ENCODE measurements at places on chromosomes 1 and 21. TPM values are rescaled to one million over a fixed set of nuclear protein-coding genes. Genes with fewer than 3 reads are reported as not detected.

DNA sequence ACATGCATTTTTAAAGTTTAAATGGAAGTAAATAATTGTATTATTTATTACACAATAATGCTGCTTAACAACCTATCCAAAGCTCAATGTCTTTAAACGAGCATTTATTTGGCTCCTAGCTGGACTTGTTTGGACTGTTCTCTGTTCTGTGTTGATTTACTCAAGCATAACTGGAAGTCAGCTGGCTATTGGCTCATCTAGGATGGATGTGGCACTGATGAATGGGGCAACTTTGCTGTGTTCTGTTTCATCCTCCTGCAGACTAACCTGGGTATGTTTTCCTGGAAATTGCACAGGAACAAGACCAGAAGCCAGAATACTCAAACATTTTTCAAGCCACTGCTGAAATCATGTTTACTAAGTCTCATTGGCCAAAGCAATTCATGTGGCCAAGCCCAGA, 70.8 kb upstream of the HSD17B7 start:
- no peak for DNase-seq

- no peak for DNase-seq
These were observed 21.5 kb upstream of the COG2 start for GRCh38 chr1:230620649-230621323.

DNA sequence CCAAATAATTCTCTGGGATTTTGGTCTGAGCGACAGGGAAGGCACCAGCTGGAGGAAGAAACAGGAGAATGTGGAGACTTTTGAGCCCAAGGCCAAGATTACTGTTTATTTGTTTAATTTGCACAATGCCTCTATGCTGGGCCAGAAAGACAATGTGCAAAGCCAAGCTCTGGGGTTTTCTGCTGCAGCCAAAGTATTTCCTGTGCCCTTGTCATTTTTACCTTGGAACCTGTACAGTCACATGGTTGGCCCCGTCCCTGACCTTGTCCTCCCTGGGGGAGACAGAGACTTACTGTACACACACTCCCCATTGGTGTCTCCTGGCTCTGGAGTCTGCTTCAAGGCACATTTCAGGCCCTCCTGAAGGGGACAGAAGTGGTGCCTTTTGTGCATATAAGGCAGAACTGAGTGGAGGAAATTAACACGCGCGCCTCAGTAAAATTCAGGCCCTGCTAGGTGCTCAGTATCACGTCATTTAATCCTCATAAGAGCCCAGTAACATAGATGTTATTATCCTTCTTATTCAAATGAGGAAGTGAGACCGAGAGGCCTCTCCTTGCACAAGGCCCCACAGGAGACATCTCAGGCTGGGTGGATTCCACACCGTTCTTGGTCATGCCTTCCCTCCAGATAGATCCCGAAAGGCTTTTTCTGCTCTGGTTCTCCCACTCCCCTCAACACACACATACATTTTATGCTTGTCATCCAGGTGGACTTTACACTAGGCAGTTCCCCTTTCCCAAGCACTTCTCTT, 21.1 kb downstream of the C1orf115 start:
- no peak for DNase-seq

Gene LCE2B
- not detected for total RNA-seq

Gene CDC14A
- total RNA-seq: 8.6 TPM

GRCh38 chr1:40926441-40926840, 53.1 kb upstream of the CTPS1 start:
- no peak for DNase-seq

DNA sequence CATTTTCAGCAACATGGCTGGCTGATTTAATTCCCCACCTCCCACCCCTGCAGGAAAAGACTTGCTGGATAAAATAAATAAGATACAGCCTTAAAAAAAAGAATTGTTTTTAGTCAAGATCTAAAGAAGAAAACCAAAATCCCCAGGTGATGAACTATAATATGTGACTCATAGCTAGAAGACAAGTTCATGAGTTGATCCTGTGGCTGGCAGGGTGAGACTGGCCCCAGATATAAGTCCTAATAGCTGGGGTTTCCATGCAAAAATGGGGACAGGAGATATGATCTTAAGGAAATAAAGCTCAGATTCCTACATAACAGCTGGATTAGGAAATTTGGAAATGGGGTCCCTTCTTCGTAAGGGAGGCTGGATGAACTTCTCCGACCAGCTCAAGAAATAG, 21.9 kb upstream of the RGSL1 start:
- no peak for DNase-seq

Gene RUNX1
- 11.6 TPM for total RNA-seq

Gene KRTAP21-2
- not detected for total RNA-seq

Gene CDK18
- 9.7 TPM for total RNA-seq

Gene CAMK1G
- 0.12 TPM for total RNA-seq

- no peak for DNase-seq
These were observed 35.5 kb downstream of the RHOU start for GRCh38 chr1:228770779-228771223.

DNA sequence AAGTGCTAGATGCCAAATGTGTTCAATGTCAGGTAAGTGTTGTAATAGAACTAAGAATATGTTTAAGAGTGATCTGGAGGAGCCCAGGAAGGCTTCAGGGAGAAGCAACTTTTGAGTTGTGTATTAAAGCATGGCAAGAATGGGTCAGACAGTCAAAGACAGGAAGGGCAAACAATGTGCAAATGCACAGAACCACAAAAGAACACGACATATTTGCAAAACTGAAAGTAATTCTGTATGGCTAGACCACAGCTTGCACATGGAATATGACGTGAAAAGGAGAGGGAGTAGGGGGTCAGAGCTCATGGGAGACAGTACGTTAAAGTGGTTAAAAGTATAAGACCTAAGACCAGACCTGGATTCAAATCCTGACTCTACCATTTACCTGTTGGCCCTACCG, 7.1 kb upstream of the SORT1 start:
- DNase-seq: no peak

- no peak for DNase-seq
These were observed 415.2 kb upstream of the KAZN start for GRCh38 chr1:14183329-14183728.

- no peak for DNase-seq
These were observed 77.9 kb upstream of the DPT start for GRCh38 chr1:168806952-168807351.

DNA sequence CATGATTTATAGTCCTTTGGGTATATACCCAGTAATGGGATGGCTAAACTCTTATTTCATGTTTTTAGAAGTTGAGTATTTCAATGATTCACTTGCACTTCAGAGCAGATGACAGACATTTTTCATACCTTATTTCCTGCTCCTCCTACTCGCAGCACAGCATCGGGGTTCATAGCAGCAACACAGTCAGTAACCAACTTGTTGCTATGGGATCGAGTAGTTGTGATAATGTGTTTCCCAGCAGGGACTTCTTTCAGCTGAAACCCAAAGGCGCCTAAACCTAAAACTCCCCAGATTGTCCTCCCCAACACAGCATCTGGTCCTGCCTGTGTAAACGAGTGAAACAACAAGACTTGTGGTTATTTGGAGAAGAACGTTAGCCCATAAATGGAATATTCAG, 16.3 kb upstream of the EPRS1 start:
- DNase-seq: no peak

- DNase-seq: no peak
These were observed 747 bp upstream of the ENAH start for GRCh38 chr1:225653463-225654276.

Gene INSRR
- total RNA-seq: not detected

Gene OR2AK2
- total RNA-seq: not detected

GRCh38 chr1:67535474-67535873, 105.3 kb upstream of the SERBP1 start:
- DNase-seq: peak; percentile 56

- DNase-seq: no peak
These were observed 4.4 kb upstream of the SLC37A1 start for GRCh38 chr21:42509244-42509643.

DNA sequence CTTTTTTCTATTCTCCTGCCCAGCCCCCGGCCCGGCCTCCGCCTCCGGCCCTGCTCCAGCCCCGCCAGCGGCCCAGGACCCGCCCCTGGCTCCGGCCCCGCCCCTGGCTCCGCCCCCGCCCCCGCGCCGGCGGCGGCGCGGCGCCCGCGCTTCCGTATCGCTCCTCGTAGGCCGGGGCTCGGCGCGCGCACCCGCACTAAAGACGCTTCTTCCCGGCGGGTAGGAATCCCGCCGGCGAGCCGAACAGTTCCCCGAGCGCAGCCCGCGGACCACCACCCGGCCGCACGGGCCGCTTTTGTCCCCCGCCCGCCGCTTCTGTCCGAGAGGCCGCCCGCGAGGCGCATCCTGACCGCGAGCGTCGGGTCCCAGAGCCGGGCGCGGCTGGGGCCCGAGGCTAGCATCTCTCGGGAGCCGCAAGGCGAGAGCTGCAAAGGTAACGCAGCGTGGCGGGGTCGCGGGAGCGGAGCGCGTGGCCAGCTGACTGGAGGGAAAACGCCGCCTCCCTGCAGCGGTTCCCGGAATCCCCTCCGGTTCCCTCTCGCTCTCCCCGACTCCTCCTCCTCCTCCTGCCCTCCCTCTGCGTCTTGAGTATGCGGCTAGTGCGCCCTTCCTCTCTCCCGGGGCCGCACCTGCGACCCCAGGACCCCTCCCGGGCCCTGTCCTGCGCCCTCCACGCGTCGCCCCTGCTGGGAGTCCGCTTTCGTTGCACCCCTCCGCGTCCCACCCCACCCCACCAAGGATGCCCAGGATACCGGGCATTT, at the start of gene IFNAR2:
TSS of gene IFNAR2 (plus strand) at position 155 of the 761 bp plus-strand sequence. CDS start 11,985 bp downstream, outside the sequence.
- DNase-seq: no peak

Gene ABCG1
- total RNA-seq: 66.0 TPM

DNA sequence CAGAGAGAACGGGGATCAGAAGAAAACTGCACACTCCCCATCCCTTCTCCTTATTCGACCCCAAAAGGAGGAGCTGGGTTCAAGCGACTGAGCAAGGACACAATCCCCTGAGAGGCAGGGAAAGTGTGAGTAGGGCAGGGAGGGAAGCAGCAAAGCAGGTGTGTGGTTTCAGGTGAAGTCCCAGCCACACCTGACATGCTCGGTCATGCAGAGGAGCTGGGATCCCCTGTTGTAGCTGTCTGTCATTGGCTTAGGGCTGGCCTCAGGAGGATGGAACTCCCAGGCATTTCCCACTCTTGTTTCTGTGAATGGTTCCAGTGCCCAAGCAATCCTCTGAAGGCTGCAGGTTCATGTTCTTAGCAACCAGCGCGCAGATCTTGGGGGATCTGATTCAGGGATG, 150.7 kb downstream of the DSCAM start:
- no peak for DNase-seq

GRCh38 chr1:44566281-44567046, 107.8 kb downstream of the TMEM53 start:
- no peak for DNase-seq

DNA sequence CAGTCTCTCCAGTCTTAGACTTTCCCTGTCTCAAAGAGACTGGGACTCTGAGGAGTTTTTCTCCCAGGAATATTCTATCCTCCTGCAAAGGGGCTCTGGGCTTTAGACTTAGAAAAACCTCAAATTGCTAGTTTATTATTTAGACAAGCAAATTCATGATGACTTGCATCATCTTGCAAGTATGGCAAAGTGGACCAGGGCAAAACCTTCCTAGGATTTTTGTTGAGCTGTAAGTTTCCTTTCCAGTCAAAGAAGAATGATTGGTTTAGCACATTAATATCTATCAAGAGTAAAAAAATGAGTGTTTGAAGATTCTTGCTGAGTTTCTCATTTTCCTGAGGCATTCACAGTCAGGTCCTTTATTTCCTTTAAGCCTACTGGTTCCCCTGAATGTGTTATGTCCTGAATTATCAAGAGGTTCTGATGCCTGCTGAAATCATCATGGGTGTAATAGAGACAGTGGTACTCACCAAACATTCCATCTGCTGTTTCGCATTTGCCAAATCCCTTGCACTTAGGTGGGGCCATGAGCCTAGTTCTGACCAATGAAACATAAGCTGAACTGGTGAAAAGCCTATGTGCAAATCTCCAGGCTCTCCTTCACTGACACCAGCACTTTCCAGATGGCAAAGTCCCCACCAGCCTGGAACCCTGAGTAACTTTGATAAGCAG, 25.2 kb upstream of the SPAG17 start:
- DNase-seq: no peak

DNA sequence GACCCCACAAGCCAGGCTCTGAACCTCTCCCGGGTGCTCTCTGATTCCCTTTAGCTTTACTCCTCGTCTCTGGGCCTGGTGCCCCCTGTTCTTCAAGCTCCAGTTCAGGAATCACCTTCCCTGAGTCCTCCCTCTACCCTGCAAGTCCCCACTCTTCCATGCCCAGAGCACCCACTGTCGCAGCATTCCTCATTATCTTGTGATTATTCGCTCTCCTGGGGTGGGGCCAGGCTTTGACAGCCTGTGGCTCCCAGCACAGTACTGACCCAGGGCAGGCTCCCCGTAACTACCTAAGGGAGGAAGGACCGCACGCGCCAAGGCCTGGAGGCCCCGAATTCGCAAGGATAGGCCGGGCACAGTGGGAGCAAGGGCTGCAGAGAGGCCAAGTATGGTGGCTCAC, 734 bp upstream of the C1orf210 start:
- no peak for DNase-seq

GRCh38 chr1:23037081-23037740, 17.9 kb downstream of the KDM1A start:
- DNase-seq: no peak

GRCh38 chr1:184574588-184574987, 180.1 kb downstream of the EDEM3 start:
- no peak for DNase-seq

DNA sequence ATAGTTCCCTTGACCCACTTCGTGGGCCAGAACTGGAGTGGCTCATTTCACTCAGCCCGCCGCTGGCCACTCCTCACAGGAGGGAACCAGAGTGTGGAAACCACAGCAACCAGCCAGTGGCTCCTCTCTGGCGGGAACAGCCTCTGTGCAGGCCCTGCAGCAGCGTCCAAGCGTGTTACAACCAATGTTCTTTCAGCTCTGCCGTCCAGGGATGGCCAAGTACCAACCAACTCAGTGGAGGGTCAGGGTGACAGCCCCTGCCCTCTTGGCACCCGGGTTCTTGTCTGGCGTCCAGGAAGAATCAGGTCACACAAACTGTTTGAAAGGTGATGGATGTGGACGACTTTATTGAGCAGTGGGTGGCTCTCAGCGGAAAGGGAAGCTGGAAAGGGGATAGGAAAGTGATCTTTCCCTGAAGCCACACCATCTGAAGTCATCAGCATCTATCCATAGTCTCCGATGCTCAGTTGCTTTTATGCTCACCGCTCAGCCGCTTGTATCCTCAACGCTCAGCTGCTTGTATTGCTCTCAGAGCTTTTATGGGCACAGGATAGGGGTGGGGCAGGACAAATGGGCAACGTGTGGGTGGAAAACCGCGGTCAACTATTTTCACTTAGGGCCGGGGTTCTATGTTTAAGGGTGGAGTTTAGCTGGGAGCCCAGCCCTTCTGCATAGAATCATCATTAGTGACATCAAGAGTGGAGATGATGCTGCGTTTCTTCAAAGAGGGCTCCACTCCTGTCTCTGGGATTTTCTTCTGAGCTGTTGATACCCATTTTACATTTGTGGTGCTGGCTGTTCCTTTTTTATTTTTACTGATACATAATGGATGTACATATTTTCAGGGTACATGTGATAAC, 250.2 kb downstream of the RRAGC start:
- DNase-seq: no peak

GRCh38 chr1:91440847-91441246, 36.2 kb upstream of the HFM1 start:
- DNase-seq: no peak

Gene TAS1R1
- not detected for total RNA-seq

Gene PROK1
- total RNA-seq: not detected
